Fibroblast of pulmonary artery (primary cell): ENCODE measurements at places on chromosomes 2 and 18.

DNA sequence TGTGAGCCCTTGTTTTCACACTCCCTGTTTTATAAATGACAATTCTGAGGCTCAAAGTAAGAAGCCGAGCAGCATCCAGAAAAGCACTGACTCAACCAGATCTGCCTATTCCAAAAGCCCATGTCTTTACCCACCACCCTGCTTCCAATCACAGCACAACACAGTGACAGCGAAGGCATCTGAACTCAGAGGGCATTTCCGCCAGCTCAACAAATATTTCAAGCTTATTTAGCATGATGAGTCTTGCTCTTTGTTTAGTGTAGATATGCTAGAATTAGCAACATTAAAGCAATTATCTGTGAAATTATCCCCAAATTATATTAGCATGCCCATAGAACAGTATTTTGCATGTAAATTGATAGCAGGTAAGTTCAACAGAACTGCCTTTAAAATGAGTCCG is 359.1 kb upstream of the RAB6C start:
- no peak for DNase-seq

- DNase-seq: no peak
Observed at GRCh38 chr2:185466915-185467314, 271.7 kb upstream of the FSIP2 start.

DNA sequence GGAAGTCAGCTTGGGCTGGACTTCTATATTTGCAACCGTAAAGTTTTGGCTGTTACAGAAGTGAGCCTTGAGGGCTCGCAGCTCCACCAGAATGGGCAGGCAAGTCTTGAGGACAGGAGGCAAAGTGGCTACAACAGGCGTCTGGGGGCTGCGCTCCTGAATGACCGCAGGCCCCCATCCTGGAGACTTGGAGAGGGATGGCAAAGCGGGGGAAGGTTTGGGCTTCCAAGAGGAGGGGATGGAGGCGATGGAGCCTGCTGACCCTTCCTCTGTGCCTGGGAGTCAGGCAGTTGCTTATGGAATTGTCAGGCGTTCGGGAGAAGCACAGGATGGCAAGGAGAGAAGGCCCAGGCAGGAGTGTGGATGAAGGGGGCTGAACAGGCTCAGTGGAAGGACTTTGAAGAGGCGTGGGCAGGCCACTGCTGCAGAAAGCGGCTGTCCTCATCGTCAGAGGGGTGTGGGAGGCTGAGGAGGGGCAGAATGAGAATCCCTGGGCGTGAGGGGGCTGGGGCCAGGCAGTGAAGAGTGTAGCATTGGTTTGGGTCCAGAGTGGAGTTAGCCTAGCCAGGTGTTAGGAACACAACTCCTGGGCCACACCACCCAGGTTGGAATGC is 72.3 kb downstream of the INHBB start:
- DNase-seq: no peak

- DNase-seq: no peak
Observed at GRCh38 chr2:21268878-21269224, 145.1 kb downstream of the TDRD15 start.

DNA sequence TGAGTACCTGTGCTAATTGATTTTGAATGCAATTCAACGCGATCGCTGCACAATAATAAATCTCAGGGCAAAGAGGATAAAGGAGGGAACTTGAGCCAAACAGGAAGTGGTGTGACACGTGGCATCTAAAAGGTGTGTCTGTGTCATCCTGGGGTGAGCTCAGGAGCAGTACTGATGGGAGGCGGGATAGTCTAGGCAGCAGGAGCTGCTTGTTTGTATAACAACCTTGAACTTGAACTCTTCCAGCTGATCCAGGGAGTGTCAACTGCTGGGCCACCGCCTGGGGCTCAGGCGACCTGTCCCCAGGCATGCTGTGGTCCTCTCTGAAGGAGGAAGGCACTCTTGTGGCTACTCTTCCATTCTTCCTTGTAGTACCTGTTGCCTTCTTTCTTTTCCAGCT is 61.2 kb downstream of the BOD1L2 start:
- DNase-seq: no peak

- no peak for DNase-seq
Observed at GRCh38 chr2:191936882-191937405, 90.1 kb upstream of the CAVIN2 start.

DNA sequence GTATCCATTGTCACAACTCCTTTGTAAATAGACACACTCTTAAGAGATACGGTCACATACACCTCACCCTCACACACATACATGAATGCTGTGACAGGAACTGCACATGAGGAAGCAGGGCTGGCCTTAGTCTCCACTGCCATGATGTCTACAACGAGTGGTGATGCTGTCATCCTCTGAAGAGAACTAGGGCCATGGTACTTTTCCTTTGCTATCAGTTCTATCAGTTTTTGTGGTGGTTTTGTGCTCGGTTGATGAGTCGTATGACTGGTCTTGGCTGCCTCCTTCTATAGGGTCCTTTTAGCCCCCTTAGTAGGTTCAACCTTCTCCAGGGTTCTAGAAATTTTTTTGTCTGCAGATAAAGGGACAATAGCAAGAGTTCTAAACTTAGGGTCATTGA is 66.0 kb downstream of the MYO3B start:
- DNase-seq: no peak

DNA sequence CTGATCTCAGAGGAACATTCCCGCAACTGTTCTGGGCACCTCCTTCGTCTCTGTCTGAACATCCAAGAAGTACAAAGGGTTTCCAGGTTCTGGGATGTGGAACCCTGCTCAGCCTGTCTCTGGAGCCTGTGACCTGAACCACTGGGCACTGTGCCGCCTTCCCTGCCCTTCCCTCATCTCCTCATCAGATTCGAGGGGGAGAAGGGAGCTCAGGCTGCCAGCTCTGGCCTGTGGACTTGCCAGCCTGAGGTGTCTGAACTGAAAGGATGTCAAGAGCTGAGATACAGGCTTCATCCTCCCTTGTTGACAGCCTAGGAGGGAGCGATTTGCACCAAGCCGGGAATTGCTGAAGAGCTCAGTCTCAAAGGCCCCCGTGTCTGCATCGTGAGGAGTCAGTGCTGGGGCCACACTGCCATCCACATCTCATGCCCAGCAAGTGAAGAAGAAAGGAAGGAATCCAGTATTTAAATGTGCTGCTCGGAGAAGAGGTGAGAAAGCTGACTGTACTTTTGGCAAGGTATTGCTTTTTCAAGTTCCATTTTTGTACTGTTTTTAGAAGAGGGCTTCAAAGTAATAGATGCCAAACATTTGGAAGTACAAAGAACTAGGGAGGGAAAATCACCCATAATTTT is 12.6 kb downstream of the NEU2 start:
- DNase-seq: no peak

- DNase-seq: no peak
Observed at GRCh38 chr2:220614064-220614463, 958.0 kb downstream of the EPHA4 start.

GRCh38 chr2:39925312-39925711 is 146.3 kb upstream of the THUMPD2 start:
- no peak for DNase-seq

- peak; percentile 59 for DNase-seq
Observed at GRCh38 chr2:146312899-146313298, 1531.9 kb upstream of the ACVR2A start.

- peak; percentile 76 for DNase-seq
Observed at GRCh38 chr18:5546660-5547059, 2.9 kb upstream of the EPB41L3 start.
